ENCODE measurements at places on chromosomes 1 and 21.

DNA sequence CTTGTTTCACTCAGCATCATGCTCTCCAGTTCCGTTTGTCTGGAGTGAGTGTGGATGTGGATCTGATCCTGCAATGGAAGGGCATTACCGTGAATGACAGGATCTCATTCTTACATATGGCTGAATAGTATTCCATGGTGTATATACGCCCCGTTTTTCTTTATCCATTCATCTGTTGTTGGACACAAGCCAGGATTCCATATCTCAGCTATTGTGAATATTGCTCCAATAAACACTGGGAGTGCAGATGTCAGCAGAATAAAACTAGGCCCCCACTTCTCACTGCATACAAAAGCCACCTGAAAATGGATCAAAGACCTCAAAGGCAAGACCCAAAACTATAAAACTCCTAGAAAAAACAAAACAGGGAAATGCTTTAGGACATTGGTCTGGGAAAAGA, 120.3 kb upstream of the TMPRSS2 start:
- DNase-seq = no peak

- DNase-seq = no peak
These were observed 85.6 kb upstream of the WNT4 start for GRCh38 chr1:22228505-22228911.

DNA sequence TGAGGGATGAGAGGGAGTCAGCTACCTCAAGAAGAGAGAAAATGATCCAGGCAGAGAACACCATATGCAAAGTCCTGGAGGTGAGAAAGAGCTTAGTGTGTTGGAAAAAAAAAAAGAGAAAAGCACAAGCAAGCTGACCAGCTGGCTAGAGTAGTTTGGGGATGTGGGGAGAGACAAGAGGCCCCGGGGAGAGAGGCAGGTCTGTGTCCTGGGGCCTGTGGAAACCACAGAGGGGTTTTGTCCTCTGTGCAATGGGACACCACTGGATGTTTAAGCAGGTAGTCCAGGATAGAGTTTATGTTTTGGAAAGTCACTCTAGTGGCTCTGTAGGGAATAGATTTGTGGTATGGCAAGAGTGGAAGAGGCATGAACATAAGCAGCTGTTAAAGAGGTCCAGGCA, 14.4 kb upstream of the CHI3L1 start:
- DNase-seq = no peak

GRCh38 chr1:189708674-189709073, 769.0 kb downstream of the BRINP3 start:
- DNase-seq = no peak

- no peak for DNase-seq
These were observed 34.8 kb upstream of the CREG1 start for GRCh38 chr1:167588361-167588760.
